ENCODE measurements at places on chromosomes 1 and 21.

DNA sequence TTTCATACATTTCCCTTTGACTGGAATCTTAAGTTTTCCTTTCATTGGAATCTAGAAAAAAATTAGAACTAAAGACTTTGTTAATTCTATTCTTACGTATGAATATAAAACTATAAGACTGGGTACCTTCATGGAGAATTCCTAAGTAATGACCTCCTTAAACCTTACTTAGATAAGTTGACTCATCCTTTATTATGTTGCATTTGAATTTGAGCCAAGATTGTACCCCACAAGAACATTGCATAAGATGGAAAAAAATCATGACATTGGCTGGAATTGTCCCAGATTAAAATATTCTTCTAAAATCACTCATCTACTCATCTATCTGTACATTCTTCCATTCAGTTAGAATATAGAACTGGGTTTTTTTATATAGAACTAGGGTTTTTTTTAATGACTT, 137.4 kb downstream of the C1orf21 start:
- peak; percentile 68 for DNase-seq

- DNase-seq: no peak
These were observed 5.5 kb upstream of the TMEM54 start for GRCh38 chr1:32906654-32907053.

DNA sequence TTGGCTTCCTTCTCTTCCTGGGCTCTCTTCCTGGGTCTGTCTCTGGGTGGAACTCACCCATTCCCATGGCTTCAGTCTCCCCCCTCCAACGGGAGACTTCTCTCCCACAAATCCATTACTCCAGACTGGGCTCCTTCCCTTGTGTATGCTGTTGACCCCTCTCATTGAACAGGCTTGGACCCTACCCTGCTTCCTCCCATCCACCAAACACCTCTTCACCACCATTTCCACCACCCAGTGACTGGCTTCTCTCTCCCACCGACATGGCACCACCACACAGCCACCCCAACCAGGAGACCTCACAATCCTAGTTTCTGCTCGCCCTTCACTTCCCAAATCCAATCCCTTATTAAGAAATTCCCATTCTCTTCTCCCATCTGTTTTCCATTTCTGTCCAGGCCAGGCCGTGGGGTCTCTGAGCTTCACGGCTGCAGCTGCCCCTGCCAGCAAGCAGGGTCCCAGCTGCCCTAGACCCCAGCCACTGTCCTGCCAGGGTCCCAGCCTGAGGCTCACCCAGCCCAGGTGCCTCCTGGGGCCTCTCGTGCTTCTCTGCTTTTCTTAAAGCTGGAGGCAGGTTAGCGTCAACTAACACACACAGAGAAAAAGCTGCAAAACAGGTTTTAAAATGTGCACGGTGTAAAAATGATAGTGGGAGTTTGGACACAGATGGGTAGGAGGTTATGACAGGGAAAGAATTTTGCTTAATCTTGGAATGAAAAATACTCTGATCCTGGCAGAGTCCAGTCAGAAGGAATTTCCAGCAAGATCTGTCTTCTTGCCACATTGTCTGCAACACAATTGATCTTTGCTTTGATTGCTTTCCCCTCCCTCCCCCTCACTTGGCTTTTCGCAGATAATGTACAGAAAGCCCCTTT, 383.8 kb upstream of the VAMP3 start:
- DNase-seq: peak; percentile 10

DNA sequence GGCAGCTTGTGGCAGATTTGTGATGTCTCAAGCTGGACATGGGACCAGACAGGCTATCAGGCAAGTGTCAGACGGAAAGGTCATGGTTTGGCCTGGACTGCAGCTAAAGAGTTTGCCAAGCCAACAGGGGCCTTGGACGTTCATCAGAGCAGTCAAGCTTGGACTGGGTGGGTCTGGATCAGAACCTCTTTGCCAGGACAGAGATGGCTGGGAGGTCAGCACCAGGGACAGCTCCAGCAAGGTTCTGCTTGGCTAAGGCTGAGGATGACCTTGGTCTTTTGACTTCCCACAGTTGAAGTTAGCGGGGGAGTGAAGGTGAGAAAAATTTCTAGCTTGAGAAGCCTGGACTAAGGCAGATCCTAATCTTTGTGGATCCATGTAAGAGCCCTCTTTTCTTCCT, 68.1 kb downstream of the GRIK3 start:
- DNase-seq: no peak

DNA sequence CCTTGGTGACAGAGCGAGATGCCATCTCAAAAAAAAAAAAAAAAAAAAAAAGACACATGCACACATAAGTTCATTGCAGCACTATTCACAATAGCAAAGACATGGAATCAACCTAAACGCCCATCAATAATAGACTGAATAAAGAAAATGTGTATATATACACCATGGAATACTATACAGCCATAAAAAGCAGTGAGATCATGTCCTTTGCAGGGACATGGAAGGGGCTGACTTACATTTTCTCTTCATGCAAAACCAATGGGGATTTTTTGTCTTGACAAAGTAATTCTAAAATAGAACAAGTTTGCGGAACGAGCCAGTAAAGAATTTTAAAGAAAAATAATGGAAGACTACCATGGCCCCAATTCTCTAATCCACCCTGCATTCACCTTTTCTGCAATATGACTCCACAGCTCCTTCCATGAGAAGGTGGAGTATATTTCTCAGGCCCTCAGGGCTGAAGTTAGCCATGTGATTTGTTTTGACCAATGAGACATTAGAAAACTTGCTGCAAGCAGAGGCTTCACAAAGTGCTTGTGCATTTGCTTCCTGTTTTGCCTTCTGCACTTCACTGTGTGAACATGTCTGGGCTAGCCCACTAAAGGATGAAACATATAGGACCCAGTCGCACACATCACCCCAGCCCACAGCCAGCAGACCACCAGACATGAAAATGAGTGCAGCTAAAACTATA, 78.8 kb upstream of the NR5A2 start:
- peak; percentile 13 for DNase-seq

- no peak for DNase-seq
These were observed 56.7 kb downstream of the RALGPS2 start for GRCh38 chr1:178781533-178782330.

GRCh38 chr1:3141129-3141528, 72.1 kb downstream of the PRDM16 start:
- DNase-seq: no peak

DNA sequence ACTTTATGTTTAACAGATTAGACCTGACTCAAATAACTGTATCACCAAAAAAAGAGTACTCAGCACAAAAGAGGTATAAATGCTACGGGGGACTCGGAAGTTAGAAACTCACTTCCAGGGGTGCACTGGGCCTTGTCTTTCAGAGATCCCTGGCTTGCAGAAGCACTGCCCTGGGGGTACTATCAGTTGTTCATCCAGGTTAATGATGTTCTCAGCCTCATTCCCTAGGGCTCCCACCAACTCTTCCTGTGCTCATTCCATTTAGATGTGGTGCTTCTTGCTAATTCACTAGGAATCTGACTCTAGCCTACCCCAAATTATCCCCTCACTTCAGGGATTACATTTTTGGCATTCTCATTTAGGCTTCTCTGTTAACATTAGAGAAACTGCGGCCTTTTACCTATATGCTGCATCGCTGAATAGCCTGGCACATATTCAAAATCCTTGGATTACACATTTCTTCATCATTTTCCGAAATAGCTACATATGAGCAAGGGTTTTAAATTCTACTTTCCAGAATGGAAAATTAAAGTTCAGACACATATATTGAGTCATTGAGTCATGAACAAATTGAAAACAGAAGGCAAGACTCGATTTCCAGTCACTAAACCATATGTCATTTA, 338.5 kb downstream of the KCTD3 start:
- DNase-seq: peak; percentile 97

GRCh38 chr1:244191581-244191980, 140.5 kb downstream of the ZBTB18 start:
- no peak for DNase-seq

DNA sequence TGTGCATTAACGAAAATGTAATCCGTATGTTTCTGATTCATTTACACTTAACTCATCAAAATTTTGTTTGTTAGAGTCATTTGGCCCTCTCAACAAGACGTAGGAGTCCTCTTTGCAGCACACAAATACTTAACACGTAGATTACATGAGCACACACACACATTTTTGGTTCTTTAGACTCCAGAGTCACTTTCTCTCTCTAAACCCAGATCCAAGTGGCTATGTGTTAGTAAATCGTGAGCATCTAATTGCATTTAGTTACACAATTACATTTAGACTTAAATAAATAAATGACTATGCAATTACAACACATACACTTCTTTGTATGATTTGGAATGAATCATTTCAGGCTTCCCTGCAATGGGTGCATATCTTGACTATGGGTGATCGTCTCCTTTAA, 109.0 kb upstream of the GREM2 start:
- DNase-seq: peak; percentile 53

- DNase-seq: peak; percentile 6
These were observed 14.1 kb upstream of the TNR start for GRCh38 chr1:175757381-175758015.

DNA sequence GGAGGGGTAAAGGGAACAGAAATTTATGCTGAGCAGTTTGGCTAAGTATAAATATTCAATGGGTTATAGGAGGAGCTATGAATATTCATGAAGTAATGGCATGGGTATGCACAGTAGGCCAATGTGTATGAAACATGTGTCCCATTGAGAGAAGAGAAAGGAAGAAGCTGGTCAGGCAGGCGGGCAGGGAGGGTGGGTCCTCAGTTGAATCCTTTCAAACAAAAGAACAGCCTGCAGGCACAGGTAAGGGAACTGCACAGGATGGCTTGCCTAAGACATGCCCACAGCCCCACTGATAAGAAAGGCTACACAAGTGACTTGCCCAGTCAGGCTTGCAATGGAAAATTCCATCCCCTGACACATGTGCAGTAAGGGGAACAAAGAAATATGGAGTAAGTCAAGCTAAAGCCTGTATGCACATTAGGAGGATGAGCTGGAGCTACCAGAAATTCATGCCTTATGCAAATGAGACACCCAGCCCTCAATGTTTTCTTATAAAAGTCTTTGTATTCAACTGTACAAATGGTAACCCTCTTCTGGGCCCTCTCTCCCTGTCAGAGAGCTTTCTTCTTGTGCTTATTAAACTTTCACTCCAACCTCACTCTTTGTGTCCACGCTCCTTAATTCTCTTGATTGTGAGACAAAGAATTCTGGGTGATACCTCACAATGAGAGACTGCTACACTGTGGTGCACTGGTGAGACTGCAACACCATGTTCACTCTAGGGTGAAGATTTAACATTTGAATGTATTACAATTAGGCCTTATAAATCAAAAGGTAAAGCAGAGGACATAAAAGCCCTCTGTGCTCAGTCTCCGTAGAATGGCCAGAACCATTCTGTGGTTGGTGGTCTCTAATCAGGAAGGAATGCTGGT, 96.5 kb downstream of the ATP1B1 start:
- DNase-seq: no peak

DNA sequence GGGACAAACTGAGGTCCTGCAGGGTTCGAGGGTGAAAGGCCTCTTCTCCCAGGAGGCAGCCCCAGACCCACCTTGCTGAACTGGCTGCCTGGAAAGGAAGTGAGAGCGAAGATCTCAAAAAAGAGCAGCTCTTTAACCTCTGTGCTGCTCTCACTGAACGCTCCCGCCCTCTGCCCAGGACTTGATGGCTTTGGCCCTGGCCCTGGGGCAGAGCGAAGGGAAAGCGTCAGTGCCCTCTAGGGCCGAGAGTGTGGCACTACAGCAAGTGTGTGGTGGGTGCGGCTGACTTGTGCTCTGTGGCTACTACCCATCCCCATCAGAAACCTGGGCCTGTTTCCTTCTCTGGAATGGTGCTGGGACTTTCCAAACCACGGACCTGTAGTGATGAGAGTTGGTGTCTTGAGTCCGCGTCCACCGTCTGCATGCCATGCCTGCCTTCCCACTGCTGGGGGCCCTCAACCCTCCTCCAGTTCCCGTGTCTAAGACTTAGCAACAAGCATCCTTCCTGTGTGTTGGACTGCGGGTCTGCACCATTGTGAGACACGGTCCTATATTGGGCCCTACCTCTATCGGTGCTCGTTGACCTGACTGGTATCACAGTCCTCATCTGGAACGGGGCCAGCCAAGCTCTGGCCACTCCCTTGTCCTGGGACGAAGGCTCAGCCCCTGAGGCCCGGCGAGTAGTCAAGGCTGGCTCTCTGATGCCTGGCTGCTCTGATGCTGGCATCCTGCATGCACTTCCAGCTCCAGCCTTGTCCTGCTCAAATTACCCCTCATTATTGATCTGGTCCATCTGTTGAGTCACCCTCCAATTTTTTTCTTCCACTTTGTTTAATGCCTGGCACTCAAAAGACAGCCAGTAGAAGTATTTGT, 180.3 kb downstream of the DISC1 start:
- peak; percentile 52 for DNase-seq

DNA sequence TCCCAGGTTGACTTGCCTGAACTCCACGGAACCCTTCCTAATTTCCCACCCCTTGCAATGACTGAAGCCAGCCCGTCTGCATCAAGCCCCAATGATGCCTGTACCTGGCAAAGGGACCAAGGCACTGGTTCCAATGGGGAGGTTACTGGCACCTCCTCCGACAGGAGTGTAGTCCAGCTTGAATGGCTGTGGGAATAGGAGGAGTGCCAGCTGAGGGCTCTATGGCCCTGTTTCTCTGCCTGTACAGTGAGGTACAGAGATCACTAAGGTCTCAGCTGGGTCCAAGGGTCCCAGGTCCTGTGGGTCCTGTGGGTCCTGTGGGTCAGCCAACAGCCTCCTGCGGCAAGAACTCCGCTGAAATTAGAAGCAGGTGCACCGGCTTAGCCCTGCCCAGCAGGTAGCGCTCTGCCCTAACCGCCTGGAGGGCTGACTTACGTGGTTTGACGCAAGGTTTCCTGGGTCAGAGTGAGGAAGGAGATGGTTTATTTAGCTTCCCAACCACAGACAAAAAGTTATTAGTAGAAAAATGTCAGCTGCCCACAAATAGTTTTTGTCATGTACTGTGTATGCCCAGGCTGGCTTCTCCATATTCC, 9.9 kb upstream of the SPRR4 start:
- no peak for DNase-seq

DNA sequence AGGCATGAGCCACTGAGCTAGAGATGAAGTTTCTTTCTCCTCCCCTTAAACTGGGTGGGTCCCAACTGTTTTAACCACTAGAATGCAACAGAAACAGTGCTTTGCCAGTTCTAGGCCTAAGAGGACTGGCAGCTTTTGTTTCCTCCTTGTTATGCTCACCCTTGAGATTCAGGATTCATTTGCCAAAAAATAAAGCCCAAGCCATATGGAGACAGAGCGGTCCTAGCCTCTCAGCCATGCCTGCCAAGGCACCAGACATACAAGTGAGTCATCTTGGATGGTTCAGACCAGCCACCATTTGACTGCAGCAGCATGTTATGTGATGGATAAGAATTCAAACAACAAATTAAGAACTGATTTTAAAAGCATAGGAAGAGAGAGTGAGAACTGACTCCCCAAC, 38.1 kb upstream of the STUM start:
- no peak for DNase-seq

DNA sequence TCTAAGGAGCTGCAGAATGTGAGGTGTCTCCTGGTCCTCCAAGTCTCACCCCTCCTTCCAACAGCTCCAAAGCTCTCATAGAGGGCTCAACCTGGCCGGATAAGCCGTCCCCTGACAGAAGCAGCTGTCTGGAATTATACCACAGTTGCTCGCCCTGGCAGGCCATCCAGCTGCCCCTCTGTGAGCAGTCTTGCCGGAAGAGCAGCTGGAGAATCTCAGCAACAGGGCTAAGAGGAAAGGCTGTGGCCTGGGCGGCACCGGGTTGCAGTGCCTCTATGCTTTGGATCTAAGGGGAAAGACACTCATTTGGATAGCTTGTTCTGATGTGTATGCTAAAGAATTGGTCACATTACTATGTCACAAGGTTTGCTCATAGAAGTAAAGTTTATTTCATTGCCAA, 12.4 kb downstream of the TMCC2 start:
- DNase-seq: no peak

- peak; percentile 30 for DNase-seq
These were observed 17.9 kb downstream of the PTPRF start for GRCh38 chr1:43548285-43549271.

All from fibroblast of skin of right biceps (primary cell).